ENCODE measurements at places on chromosomes 12 and 14.
A peak's percentile ranks its signal among the peaks of the same experiment; 100 is the strongest.

DNA sequence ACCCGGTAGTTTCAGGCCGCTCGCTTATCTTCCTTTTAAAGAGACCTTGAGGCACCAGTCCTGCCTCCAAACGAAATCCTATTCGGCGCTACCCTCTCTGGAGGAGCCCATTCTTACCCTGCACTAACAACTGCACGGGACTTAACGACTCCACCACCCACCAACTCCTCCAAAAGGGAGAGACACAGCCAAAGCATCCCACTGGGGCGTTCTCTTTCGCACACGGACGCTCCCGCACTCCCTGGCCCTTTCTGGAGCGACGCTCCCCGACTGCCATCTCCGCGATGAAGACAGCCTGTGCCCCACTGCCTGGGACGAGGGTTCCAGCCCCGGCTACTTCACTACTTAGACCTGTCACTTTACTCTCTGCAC is 650 bp downstream of the GALC start:
- no peak for DNase-seq

- no peak for DNase-seq
Observed at GRCh38 chr12:90399357-90399756, 555.6 kb downstream of the CCER1 start.

DNA sequence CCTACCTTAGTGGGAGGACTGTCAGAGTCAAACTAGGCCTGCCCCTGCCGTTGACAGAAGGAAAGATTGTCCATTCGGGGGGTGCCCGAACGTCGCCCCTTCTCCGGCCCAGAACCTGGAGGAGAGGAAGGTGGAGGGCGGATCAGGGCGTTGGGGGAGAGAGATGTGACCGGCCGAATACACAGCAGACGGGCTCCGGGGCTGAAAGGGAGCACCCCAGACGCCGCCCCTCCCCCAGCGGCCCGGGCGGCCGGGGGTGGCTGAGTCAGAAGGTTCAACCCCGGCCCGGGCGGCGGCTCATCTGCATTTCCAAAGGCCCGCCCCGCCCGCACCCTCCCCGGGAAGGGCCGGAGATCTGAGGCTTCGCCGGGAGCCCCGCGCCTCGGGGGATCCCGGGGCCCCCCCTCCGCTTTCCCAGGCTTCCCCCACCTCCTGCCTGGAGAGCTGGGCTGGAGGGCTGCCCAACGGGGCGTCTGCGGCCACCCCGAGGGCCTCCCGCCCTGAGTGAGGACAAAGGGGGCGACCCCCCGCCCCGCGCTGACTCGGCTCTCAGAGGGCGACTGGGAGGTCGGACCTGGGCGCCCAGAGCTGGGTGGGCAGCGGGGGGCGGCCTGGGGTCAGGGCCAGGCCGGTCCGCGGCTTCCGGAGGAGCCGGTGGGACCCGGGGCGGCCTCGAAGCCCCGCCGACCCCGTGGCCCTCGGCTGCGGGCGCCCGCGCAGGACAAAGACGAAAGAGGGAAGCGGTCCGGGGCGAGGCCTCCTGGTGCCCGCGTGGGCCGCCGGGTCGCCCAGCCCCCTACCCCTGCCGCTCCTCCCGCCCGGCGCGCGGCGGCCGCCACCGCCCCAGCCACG is 3.7 kb upstream of the SETD1B start:
- DNase-seq: peak; percentile 46

DNA sequence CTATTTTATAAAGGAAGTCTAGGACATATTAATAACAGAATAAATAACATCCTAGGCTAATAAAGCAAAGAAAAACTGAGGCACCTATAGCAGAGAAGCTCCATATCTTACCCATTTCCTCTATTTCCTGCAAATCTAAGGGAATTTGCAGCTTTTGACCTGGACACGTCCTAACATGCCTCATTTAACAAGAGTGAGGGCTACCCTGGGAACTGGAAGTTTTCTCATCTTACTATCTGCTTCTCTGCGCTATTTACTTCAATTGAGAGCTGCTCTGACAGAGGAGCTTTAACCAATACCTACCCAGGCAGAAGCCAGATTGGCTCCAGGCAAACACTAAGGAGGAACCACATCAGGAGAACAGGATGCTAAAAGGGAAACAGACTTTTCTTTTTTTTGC is 5.7 kb downstream of the YBX3 start:
- no peak for DNase-seq

DNA sequence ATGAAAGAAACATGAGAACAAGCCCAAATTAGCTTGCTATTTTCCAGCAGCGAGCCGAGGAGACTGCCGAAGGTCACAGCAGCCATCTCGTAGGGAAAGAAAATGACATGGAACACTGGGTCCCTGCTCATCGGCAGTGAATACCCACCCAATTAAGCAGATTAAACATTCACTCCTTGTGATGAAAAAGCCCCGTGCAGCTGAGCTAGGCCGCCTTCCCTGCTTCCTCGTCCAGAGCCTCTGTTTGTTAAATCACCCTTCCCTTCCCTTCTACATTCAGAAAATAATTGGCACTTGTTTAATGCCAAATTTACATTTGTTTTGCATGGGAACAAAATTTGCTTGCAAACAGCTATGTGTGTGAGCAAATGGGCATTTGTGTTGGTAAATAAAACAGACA is 342.5 kb downstream of the RMST start:
- no peak for DNase-seq

DNA sequence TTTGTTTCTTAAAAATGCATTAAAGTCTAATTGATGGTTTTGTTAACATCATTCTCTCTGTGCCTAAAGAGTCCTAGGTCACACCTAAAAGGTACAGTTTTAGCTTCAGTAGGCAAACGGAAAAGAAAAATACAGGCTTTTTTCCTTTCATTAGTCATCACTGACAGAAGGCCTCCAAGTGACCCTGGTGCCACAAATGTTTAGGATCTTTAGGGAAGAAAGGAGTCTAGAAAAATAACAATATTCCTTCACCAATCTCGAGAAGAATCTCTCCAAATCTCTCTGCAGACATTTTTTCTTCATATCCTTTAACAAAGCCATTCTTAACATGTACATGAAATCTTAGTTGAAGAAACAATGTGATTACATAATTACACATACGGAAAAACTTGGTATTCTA is 2.0 kb downstream of the DENND5B start:
- no peak for DNase-seq

DNA sequence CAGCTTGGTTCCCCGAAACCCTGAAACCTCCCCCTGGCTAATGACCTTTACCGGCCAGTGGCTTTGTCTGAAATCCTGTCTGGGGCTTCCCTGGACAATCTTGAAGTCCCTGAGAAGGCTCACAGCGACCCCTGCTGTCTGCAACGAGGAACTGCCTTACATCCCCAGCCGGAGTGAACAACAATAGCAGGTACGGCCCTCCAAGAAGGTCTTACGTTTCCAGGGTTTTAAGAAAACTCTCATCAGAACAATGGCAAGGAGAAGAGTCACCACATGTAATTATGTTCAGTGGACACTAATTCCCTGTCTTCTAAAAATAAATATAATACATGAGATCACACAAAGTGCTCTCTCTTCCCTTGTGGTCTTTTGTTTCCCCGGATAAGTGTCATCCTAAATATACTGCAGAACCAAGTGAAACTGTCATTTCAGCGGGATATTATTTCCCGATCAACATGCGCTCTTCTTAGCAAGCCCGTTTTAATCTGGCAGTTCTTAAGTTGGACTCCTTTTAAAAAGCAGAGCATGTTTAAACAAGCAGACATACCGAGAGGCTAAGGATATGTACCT is 53.3 kb downstream of the RBM19 start:
- DNase-seq: peak; percentile 20

- peak; percentile 34 for DNase-seq
Observed at GRCh38 chr12:118058881-118059280, 2.1 kb downstream of the WSB2 start.

DNA sequence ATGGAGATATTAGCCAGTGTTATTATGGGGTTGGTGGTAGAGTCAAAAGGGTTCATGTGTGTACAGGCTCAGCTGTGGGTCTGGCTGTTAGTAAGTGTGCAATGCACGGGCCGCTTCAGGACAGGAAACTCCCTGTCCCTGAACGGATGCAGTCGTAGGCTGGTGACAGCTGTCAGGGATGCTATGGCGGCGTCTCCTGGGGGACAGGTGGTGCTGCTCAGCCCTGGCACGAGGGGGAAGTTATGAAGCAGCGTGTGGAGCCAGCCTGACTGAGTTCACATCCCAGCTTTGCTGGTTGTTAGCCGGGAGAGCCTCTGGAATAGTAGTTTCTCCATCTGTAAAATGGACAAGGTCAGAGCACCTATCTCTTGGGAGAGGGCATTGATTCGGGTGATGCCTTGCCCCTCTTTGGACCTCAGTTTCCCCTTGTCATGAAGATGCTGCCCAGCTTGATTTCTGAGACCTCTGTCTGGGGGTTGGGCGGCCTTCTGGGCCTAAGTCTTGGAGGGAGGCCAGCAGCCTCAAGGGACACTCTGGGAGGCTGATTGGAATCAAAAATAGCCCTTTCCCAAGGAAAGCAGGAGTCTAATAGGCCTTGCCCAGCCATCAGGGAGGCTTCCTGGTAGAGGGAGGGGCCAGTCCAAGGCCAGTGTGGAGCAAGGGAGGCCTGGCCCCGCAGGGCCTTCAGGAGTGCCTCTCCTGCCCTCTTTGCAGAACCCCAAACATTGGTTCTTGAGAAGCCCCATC is 7.1 kb downstream of the ASB2 start:
- DNase-seq: no peak

Measured in T-helper 2 cell (primary cell).